ENCODE measurements at places on chromosomes 16 and 17.

GRCh38 chr17:74019860-74020259 lies 183.6 kb upstream of the RPL38 start:
- DNase-seq, result no peak

GRCh38 chr17:80694992-80695912 lies 150.6 kb downstream of the RPTOR start:
- DNase-seq, result no peak

GRCh38 chr17:72640415-72641165 lies 451.9 kb downstream of the SLC39A11 start:
- no peak for DNase-seq

GRCh38 chr17:59165933-59166342 lies 10.4 kb downstream of the PRR11 start:
- no peak for DNase-seq

DNA sequence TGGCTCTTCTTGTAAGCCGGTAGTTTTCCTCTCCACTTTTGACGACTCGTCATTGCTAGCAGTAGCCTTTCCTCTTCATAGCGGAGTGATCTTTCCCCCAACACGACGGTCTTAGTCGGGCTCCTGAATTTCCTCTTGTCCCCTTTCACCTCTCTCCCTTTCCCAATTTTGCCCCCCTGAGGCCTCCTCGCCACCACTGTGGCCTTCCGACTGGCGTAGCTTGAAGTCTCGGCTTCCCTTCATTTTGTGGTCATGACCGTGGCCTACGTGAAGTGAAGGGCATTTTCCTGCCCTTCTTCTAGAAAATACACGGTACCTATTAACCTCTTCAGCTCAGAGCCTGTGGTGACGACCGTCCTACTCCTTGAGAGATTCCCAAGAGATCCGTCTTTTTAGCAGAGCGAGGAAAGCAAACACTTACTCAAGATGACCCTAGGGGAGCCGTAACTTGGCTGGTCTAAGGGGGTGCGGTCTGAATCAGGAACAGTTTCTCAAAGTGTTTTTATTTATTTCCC lies 787 bp downstream of the PRKAR1A start:
- DNase-seq, result no peak

All from amniotic stem cell (primary cell).